Fibroblast of mammary gland (primary cell): ENCODE measurements at places on chromosomes 2 and 18.
A peak's percentile ranks its signal among the peaks of the same experiment; 100 is the strongest.

DNA sequence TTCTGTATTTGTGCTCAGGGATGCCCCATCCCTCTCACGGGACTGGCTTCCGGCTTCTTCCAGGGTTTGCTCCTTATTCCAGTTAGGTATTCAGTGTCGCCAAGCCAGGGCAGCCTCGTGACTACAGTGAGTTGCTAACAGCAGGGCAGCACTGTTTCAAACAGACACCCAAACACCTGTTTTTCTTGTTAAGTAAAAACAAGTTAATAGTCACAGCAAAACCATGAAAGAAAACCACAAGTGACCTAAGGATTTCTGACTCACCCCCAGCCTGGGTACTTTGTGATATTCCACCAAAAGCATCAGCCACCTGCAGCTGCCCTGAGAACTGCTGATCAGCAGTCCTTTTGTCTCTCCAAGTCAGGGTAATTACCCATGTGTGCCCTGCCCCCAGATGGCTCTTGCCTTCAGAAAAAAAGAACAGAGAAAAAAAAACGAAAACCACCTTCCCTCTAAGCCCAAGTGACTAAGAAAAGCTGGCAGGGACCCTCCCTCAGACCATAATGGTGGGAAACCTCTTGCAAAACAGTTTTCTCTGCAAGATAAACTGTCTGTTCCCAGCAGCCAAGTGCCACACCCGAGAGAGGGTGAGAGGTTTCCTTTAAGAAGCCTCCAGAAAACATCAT is 178.2 kb downstream of the ANAPC1 start:
- peak; percentile 95 for DNase-seq

GRCh38 chr2:26299471-26300101 is 46.4 kb upstream of the SELENOI start:
- DNase-seq = peak; percentile 63

DNA sequence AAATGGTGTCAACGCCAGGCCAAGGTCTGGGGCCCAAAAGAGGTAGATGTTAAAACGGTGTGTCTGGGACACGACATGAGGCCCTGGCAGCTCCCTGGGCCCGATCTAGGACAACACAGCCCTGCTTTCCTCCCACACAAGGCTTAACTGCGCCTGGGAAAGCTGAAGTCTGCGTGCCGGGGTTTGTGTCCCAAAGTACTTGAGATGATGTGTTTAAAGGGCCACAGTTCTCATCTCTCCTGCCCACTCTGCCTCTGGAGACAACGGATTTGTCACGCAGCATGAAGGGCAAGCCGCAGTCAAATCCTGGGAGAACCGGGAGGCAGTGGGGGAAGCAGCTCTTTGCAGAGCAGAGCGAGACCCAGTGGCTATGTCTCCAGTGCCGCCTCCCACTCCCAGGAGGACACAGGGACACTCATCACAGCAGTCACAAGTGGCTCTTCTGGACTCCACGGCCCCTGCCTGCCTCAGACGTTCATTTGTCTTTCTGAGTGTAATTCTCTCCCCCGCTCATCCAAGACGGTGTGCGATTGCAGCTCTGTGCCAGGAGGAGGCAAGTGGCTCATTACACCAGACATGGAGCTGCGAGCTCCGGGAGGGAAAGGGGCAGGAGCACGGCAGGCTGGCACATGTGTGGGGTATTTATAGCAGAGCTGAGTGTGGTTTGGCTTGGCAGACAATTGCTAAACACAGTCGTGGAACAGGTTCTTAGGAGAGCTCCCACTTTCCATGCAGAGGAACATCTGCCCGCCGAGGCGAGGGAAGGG is 57.7 kb upstream of the SEMA4C start:
- DNase-seq = no peak

DNA sequence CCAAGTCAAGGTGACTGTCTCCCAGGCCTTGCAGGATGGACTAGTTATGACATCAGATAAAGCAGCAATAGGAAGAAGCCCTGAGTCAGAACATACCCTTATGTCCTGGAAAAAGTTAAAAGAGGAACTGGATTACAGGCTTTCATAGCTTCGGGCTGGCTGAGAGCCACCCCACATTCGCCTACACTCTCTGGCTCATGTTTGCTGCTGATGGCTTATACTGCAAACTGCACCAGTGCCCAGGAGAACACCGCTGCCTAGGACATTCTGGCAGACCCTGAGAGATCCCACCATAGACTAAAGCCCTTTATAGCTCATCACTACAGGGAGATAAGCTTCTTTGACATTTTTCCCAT is 20.3 kb downstream of the SLC8A1 start:
- peak; percentile 93 for DNase-seq

- no peak for DNase-seq
These were observed 39.5 kb downstream of the SH3BP4 start for GRCh38 chr2:234991290-234991689.

DNA sequence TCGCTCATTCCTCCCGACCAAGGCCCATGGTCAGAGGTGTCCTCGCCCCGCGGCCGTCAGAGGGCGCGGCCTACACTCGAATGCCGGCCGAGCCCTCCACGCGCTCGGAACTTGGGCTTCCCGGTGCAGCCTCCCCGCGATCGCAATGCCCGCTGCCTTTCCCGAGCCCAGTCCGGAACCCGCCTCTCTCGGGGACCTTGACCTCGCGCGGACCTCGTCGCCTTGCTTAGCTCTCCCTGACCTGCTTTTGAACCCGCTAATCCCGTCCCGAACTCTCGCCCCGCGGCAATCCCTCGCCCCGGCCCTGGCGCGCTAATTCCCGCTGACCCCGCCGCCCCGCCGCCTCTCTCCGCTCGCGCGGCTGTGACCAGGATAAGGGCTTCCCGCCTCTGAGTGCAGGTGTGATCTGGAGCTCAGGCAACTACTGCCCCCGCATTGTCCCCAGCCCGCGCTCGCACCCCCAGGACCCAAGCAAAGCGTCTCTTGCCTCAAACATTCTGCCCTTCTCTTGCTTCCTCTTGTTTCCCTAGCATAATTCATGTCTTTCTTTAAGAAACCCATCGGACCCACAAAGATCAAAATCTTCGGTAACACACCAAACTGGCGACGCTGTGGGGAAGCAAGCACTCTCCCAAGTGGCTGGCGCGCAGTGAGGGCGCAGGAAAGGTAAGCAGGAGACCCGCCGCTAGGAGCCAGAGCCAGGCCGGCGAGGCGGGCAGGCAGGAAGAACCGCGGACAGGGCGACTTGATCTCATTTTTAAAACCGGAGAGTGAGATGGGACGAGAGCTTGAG is 46.6 kb upstream of the ATP6V1B1 start:
- no peak for DNase-seq

GRCh38 chr2:30371028-30371689 is 75.9 kb upstream of the LCLAT1 start:
- no peak for DNase-seq
